ENCODE measurements at places on chromosomes 5 and 9.

GRCh38 chr5:102624405-102624804, 125.6 kb upstream of the SLCO6A1 start:
- DNase-seq: no peak

GRCh38 chr5:34703767-34704713, 47.9 kb downstream of the RAI14 start:
- no peak for DNase-seq

DNA sequence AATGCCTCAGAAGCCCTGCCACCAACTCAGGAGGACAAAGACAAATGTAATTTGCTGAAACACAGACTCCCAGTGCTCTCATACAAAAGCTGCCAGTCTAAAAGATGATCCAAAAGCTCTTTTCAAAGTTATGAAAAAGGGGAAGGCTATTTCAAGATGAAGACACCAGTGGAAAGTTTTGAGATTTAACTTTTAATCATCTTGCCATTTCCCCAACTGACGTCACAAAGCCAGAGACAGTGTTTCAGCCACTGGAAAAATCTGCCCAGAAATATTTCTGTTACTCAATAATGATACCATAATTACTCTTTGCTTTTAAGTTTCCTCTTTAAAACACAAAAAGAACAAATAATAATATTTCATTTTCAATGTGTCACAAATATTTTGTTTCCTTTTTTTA, 20.9 kb downstream of the ENG start:
- no peak for DNase-seq

GRCh38 chr5:154850255-154851062, at the start of gene FAXDC2:
Gene FAXDC2, minus strand, starts transcription at chr5:154850603. Its CDS starts 12,425 bp downstream, at chr5:154838178.
- DNase-seq: no peak

DNA sequence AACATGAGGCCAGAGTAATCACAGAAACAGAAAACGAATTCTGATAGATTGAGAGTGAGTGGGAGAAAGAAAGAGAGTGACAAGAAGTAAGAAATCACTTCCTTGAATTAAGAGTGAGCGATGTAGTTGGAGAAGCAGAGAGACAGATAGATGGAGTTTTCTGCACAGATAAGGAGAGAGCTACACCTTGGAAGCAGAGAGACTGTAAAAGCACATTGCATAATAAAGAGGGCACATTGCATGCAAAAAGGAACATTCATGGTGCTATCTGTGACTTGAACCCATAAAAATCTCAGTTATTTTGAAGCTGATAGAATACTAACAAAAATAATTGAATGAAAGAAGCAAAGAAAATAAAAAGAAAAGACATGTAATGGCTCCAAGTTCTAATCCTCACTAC, 943.8 kb downstream of the NR2F1-AS1 start:
- no peak for DNase-seq

DNA sequence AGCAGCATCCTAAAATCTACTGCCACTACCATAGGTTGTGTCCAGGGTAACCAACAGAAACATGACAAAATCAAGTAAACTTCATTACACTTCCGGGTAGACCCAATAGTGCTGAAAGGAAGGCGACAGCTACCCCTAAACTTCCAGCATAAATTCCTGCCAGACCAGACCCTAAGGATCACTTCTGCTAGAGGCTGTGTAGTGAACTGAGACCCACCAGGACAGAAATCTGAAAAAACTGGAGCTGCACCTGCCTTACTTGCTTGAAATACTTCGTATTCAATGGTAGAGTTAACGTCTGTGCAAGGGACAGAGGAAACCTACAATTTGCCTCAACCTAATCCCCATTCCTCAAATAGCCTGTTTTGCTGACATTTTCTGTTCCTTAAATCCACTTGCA, 1.0 kb upstream of the SECISBP2 start:
- no peak for DNase-seq

DNA sequence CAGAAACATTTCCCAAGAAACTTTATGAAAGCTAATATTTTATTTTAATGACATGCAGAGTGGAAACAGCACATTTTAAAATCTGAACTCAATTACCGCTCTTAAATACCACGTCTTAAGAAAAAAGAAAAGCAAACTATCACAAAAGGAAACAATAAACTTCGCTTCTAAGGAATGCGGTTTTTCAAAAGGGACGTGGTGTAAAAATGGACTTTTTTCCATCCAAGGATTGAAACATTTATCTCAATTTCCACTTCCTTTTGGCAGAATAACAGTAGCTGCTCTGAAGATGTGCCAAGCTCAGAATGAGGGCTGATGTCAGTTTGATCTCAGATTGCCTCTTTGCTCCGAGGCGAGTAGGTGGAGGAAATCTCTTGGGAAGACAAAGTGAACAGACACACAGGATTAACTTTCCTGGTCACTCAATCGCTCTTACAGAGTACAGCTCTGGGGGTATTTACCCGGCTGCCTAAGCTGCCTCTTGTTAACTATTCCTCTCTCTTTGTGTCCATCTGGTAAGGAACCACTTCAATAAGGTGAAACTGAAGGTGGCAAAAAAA, 158.5 kb downstream of the TRPM6 start:
- DNase-seq: no peak

DNA sequence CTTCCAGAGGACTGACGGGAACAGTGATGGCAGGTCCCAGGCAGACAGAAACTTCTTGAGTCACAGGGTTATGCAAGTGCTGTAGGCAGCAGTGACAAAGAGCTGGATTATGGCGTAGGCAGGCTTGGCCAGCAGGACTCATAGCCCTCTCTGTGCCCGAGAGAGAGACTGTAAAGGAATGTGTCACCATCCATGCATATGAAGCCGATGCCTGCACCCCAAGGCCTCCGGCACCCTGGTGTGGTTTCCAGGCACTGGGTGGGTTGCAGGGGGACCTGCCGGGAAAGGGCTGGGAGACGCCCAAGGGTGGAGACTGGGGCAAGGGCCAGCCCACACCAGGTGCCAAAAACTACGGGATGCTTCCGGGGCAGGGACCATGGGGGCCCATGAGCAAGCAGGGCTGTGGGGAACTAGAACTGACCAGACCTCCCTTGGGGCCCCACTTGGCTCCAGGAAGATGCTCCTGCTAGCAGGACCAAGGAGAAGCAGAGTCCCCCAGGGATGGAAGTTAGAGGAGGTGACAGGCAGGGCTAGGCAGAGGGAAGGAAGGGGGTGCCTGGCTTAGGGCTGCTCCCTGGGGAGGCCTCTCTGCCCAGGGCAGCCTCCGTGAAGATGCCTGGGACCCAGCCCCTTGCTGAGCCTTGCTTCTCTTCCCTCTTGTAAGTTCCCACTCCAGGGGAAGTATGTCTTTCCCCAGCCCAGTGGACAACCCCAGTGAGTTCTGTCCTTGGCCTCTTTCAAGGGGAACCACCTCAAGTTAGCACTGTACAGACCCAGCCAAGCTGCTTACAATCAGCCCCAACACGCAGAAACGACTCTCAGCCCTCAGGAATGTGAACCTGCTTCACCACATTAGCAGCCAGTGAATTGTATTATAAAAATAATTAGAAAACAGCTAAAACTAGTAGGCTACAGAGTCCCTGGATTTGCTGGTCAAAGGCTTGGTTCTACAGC, 10.5 kb upstream of the IPPK start:
- no peak for DNase-seq

- DNase-seq: no peak
These were observed 9.4 kb upstream of the SLC6A7 start for GRCh38 chr5:150180241-150181026.

Measured in H54 (cell line).